ENCODE measurements at places on chromosomes 5 and 9. TPM values are rescaled to one million over a fixed set of nuclear protein-coding genes. Genes with fewer than 3 reads are reported as not detected.

The PCDHA6 gene
- not detected for total RNA-seq

The CDKN2B gene
- not detected for total RNA-seq

The PAX5 gene
- 2.4 TPM for total RNA-seq

DNA sequence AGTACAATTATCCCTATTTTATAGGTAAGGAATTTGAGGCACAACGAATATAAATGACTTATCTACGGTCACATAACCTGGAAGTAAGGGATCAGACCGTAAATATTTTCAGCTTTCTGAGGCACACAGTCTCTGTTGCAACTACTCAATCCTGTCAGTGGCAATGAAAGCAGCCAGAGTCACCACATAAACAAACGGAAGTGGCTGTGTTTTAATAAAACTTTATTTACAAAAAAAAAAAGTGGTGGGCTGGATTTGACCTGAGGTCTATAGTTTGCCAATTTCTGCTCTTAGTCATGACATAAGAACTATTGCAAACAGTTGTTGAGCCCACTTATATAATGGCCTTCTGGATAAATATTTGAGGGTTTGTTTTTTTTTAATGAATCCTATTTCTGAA, 29.6 kb downstream of the ZNF366 start:
- H3K4me3 ChIP-seq, result no peak overlapping the region
- DNase-seq, result no peak
- no peak overlapping the region for H3K27ac ChIP-seq
- peaks cover 17% of the 10 kb centered on the region for H3K27me3 ChIP-seq
- H3K36me3 ChIP-seq, result no peaks in the 10 kb centered on the region

DNA sequence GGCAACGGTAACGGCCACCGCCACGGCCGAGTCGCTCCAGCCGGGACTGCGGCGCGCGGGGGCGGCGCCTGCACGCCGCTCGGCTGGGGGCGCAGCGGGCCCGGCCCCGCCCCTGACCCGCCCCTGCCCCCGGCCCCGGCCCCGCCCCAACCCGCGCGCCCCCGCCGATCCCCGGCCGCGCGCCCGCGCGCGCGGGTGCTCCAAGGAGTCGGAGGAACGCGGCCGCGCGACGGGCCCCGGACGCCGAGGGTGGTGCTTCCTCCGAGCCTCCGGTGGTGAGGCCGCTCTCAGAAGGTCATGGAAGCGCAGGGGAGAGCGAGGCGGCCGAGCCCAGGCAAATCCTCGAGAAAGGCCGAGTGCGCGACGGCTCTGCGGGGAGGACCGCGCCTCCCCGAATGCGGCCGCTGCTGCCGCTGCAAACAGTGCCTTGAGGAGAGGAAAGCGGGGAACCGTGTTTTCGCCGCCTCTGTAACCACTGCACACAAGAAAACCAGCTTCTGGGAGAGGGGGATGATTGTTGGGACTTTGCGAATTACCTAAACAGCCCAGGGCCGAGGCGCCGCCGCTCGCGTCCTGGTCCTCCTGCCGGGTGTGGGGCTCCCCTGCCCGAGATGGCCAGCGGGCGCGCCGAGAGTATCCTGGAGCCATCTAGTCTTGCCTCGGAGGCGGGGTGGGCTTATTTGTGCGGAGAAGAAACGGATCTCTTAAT, at the start of gene LIFR:
LIFR (minus strand) TSS at position 48 of the 709 bp plus-strand sequence. CDS start 25,999 bp downstream, outside the sequence.
- peak within 1 kb of the TSS; percentile 72 for H3K4me3 ChIP-seq
- peak; percentile 47 for DNase-seq
- H3K4me1 ChIP-seq, result peaks cover 11% of the 10 kb centered on the region
- H3K27me3 ChIP-seq, result peaks cover 80% of the 10 kb centered on the region
- no peaks in the 10 kb centered on the region for H3K36me3 ChIP-seq

DNA sequence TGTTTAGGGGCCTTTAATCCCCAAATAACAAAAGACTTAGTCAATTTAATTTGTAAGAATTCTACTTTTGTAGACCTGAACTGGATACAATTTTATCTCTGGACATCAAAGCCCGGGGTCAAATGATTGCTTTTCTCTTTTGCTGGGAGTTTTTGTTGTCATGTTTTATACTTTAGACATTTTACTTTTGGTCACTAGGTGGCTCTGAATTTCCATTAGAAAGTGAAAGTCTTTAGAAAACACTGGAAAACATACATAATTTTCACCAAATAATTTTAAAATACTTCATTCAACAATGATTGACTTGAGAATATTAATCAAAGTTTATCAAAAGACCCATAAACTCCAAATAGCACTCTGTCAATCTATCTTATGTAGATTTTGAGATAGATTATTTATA, 2.8 kb upstream of the PCA3 start:
- H3K4me1 ChIP-seq, result no peaks in the 10 kb centered on the region
- no peaks in the 10 kb centered on the region for H3K36me3 ChIP-seq
- no peak overlapping the region for H3K27ac ChIP-seq
- DNase-seq, result no peak
- no peaks in the 10 kb centered on the region for H3K27me3 ChIP-seq

DNA sequence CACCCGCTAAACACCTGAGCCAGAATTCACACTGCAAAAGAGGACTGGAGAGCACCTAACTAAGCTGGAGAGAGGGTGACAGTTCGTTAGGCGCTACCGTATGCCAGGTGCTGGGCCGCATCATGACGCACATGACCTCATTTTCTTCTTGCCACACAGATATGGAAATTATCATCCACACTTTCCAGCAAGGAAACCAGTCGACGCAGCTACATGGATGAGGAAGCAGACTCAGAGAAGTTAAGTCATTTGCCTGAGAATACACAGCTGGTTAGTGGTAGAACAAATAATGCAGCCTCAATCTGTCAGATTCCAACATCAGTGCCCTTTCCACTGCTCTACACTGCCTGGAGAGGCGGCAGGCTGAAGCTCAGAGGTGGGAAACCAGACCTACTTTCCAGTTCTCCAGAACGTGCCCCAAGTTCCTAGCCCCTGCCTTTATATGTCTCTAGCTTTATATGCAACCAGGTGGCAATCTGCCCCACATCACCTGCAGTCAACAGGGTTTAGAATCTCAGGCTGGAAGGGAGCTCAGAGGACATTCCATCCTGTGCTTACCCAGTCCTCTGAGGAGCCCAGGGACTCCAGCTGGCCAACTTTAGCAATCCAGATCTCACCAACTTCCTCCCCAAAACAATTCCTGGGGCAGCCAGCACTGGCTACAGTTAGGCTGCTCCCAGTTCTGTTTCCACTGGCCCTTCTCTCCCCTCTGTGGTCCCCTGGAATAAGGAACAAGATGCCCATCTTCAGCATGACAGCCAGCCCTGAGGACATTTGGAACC, 8.8 kb downstream of the TNIP1 start:
- H3K4me1 ChIP-seq, result peaks cover 73% of the 10 kb centered on the region
- no peak overlapping the region for H3K4me3 ChIP-seq
- peaks cover 70% of the 10 kb centered on the region for H3K36me3 ChIP-seq
- no peaks in the 10 kb centered on the region for H3K27me3 ChIP-seq

- H3K4me1 ChIP-seq, result peaks cover 16% of the 10 kb centered on the region
- no peaks in the 10 kb centered on the region for H3K27me3 ChIP-seq
- H3K27ac ChIP-seq, result no peak overlapping the region
- no peak for DNase-seq
- H3K4me3 ChIP-seq, result no peak overlapping the region
Measured at GRCh38 chr5:1511651-1512540, 11.9 kb downstream of the LPCAT1 start.

DNA sequence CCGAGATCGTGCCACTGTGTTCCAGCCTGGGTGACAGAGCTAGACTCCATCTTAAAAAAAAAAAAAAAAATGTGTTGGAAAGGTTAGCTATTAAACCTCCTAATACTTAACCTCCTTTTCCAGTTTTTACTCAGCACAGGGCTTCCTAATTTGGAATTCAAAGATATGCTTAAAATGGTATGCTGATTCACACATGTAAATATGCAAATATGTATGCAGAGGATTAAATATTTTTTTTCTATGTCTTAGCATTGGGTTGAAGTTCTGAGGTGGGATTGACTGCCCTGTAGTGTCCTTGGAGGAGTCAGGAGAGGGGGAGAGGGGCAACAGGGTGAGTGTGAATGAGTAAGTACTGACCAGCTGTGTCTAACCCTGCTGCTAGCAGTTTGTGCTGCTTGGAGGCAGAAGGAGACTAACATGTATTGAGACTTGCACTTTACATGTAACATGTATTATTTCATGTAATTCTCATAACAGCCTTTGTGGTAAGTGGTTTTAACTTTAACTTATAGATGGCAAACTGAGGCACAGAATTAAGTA, 63.2 kb downstream of the SLC44A1 start:
- no peaks in the 10 kb centered on the region for H3K4me1 ChIP-seq
- no peak overlapping the region for H3K4me3 ChIP-seq
- DNase-seq, result no peak

DNA sequence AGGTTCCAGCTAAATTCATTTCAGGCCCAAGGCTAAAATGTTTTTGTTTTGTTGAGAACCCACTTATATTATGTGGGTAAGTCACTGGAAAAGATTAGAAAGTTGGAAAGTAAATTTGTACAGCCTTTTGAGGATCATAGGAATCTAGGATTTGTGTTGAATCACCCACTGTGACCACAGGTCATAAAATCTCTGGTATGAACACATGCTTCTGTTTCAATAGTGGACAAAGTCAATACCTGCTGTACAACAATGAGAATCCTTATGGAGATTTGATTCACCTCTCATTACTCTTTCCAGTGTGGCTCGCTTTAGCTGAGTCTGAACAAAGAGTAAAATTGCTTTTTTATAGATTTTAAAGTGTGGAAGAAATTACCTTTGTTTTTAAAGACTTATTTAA, 369.5 kb downstream of the TMEM167A start:
- no peak for DNase-seq
- H3K36me3 ChIP-seq, result no peaks in the 10 kb centered on the region
- H3K27ac ChIP-seq, result no peak overlapping the region
- H3K4me3 ChIP-seq, result no peak overlapping the region
- H3K27me3 ChIP-seq, result peaks cover 5% of the 10 kb centered on the region

DNA sequence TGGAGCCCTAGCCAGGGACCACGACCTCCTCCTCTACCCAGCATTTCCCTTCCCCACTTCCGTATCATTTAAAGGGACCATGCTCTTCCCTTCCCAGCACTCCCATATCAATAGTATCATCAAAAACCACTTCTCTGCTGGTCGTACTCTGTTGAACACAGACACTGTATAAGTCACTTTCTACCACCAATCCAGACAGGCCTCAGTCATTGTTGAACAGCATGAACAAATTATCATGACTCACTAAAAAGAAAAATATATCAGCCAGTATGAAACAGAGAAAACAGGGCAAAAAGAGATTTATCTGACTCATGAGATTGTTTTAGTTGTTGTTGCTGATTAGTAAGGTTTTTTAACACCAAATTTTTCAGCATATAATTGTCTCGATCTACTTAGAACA, 89.8 kb downstream of the CDKN2A start:
- DNase-seq, result no peak
- H3K36me3 ChIP-seq, result peaks cover 69% of the 10 kb centered on the region
- H3K27me3 ChIP-seq, result no peaks in the 10 kb centered on the region
- H3K4me3 ChIP-seq, result no peak overlapping the region
- no peaks in the 10 kb centered on the region for H3K4me1 ChIP-seq
- H3K27ac ChIP-seq, result no peak overlapping the region

DNA sequence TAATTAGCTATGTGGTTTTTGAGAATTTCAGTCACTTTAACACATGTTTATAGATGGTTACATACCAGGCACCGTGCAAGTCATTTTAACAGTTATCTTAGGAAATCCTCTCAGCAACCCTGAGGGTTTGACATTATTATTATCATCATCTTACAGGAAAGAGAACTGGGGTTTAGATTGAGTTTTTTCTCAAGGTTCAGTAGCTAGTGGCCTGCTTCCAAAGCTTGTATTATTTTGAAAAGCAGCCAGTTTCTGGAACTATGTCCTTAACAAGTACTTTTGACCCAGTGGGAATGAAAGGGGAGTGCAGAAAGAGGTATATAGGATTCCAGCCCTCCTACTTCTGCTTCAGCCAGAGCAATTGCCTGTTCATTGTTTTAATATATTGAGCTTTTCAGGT, 157.5 kb downstream of the COMMD10 start:
- H3K27ac ChIP-seq, result no peak overlapping the region
- no peaks in the 10 kb centered on the region for H3K27me3 ChIP-seq
- peaks cover 47% of the 10 kb centered on the region for H3K36me3 ChIP-seq

All from activated naive CD8-positive, alpha-beta T cell treated with anti-CD3 and anti-CD28 coated beads for 36 hours (primary cell).